ENCODE measurements at places on chromosomes 4 and X.

DNA sequence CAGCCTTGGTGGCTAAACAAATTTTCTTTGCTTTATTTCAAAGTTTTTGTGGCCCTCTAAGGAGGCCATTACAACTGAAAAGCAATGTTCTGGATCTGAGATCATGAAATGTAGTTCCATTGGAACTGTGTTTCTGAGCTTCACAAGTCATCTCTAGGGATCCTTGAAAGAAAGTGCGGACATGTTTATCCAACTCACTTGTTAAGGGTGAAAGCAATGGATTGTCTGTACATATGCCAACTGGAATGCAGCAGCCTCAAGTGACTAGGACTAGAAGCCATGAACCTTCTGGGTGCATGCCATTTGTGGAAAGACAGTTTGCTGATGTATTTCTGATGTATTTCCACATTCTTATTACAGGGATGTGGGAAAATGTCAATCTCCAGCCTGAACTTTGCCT is 36.7 kb upstream of the KLHL13 start:
- no peak for DNase-seq

DNA sequence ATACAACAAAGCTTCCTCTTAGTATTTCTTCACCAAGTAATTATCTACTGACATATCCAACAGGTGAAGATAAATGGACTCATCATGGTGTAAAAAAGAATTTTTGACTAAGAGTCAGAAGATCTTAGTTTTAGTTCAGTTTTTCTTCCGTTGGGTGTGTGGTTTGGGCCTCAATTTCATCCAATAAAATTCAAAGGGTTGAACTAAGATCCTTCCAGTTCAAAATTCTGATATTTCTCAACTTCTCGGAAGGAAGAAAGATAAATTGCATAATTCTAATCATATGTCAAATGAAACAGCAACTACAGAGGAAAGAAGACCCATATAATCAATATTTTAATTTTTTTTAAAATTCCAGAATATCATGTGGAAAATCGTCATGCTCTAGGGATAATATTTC is 192.7 kb downstream of the SPRY1 start:
- no peak for DNase-seq

GRCh38 chrX:37867536-37868153 is 20.3 kb upstream of the DYNLT3 start:
- no peak for DNase-seq

DNA sequence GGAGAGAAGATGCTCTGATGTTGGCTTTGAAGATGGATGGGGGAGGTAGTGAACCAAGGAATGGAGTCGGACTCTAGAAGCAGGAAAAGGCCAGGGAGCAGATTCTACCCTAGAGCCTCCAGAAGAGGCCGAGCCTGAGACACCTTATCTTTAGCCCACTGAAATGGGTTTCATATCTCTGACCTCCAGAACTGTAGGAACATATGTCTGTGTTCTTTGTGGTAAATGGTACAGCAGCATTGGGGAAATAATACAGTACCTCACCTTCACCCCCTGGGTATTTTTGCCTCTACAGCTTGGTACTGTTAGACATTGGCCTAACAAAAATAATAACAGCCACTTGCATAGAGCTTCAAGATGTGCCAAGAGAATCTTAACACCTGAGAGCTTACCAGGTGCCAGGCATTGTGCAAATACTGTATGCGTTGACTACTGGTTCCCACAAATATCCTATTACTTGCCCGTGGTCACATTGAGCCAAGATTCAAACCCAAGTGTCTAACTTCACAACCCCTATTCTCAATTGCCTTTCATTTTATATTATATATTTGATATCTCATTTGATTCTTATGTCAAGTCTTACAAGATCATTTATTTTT is 57.0 kb upstream of the PGM2 start:
- no peak for DNase-seq

DNA sequence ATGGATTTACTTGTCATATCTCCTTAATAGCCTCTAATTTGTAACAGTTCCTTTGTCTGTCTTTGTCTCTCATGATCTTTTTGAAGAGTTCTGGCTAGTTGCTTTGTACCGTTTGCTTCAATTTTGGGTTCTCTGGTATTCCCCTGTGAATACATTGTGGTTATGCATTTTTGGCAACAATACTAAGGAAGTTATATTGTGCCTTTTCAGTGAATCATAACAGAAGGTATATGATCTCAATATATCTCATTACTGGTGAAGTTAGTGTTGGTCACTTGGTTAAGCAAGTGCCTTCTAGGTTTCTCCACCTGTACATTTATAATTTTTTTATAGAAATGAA is 48.6 kb downstream of the DCLK2 start:
- DNase-seq: no peak

GRCh38 chrX:92283308-92283707 is 504.1 kb downstream of the PCDH11X start:
- no peak for DNase-seq

- no peak for DNase-seq
These were observed 106.0 kb downstream of the ASMT start for GRCh38 chrX:1720836-1721235.

DNA sequence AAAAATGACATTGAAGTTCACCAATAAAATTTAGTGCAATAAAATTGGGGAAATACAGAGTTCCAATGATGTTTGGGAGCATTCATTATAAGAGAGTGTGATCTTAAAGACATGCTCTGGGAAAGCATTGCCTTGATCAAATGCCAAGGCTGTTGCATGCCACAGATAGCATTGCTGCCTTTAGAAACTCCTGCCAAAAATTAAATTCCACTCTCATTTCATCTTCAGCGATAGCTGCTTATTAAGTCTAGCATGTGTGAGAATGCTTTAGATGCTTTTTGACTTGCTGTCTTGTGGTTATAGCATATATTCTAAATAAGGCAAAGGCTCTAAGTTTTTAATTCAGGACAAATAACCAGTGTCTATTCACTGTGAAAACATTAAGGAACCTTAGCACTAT is 49.3 kb downstream of the NPNT start:
- no peak for DNase-seq

GRCh38 chr4:163755013-163755412 is 260.5 kb downstream of the TMA16 start:
- no peak for DNase-seq

DNA sequence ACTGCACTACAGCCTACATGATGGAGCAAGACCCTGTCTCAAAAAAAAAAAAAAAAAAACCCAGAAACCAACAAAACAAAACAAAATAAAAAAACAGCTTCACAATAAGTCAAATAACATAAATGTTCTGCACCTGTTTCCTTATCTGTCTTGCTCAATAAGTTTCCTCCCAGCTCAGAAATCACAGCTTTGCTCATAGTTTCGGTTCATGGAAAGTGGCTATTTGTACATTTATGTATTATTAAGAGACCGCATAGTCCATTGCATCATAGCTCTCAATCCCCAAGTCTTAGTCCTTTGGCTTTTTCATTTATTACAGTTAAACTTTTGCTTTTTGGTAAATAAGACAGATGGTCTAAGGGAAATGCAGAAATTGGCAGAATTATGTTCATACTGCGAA is 24.4 kb upstream of the CFAP299 start:
- no peak for DNase-seq

DNA sequence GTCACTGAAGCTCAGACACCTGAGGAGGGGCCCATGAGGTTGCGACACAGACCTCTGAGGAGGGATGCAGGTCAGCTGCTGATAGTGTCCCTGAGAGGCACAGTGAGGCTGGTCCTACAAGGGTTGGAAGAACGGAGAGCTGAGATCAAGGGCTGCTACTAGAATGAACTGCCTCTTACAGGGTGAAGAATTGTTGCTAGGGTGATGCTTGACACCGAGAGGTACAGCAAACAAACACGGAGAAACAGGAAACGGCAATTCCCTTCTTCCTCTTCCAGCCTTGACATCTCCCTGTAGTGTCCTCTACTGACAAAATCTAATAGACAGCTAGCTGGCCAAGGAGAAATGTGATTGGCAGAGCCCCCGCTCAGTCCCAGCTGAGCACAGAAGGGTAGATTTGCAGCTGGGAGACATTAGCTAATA is 11.8 kb upstream of the HPGDS start:
- DNase-seq: no peak

- DNase-seq: no peak
These were observed 47.1 kb downstream of the PPP2R2C start for GRCh38 chr4:6425336-6425735.

DNA sequence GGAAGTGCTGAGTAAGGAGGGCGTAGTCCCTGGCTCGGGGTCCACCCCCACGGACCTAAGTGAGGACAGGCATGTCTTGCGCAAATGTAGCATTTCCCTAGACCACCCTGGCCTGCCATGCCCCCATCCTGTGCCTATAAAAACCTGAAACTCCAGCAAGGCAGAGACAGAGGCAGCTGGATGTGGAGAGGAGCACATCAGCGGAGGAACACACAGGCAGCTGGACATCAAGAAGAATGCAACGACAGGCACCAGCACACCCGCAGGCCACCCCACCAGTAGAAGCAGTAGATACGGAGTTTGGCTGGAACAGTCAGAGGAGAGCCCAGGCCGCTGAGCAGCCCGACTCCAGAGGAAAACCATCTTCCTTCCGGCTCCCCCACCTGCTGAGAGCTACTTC is 345.9 kb downstream of the FSTL5 start:
- no peak for DNase-seq

DNA sequence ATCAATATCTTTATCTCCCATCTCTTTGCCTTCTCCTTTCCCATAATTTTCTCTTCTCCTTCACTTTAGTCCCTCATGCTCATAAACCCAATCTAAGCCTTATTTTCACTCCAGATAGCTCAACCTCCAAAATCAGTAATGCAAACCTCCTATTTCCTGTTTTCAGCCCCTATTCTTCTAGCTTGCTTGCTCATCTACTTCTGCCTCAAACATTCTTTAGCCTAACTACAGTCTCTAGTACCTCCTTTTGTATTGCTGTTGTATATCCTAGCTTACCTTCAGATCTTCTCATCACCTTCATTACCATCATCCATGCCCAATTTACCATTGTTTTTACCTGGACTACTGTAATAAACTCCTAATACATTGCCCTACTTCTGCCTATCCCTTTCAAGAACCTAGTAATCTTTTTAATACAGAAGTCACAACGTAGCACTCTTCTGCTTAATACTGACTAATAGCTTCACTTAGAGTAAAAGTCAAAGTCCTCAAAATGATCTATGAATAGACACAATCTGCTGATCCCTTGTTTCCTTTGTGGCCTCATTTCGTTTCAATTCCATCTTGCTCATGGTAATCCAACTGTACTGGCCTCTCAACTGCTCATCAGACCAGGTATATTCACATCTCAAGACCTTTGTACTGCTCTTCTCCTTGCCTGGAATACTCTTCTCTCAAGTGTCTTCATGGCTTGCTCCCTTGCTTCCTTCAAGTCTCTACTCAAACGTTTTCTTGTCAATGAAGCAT is 123.4 kb downstream of the FAM13A start:
- no peak for DNase-seq

DNA sequence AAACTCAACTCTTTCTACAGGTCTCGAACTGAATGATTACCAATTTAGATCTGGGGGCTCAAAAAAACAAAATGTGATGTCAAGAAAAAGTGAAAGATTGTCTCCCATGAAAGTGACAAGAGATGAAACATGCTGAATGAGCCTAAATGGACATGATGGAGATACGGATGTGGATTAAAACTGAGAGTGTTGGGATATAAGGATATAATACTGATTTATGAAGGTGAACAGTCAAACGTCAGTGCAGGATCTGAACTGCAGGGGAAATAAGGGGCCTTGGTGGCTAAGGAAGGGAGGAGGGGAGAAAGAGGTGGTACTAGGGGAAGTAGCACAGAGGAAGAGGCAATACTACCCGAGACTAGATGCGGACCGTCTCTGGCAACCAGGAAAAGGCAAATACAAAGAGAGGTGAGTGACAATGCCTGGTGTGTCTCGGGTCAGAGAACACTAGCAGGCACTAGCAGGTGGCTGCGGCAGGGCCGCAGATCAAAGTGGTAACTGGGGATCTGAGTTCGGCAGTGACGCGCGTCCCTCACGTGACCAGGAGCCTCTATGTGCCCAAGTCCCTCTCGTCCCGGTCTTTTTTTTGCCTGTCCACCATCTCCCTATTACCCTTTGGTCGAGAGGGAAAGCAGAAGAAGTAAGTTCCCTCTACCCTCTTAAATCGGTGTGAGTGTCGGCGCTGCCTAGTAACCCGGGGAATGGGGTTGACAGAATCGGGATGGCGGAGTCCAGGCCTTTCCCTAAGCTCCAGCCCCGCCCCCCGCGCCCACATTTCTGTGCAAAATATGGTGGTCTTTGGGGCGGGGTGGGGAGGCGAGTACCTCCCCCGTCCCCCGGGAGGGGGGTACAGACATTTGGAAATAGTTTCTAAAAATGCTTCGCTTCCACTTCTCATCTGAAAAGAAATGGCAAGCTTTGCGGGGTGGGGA is at the start of gene TCEAL1:
Gene TCEAL1 (plus strand): TSS at position 590 of the 932 bp plus-strand sequence. CDS start 942 bp downstream, outside the sequence.
- no peak for DNase-seq

DNA sequence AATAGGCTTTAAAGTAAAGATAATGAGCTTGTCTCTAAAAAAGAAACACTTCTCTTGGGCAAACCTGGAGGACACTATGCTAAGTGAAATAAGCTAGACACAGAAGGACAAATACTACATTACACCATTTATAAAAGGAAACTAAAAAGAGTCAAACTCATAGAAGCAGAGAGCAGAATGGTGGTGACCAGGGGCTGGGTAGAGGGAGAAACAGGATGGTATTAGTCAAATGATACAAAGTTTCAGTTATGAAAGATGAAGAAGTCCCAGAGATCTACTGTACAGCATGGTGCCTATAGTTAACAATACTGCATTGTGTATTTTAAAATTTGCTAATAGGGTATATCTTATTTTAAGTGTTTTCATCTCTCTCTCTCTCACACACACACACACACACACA is 28.5 kb downstream of the ACSL4 start:
- DNase-seq: no peak

- DNase-seq: no peak
These were observed 119.8 kb downstream of the AGTR2 start for GRCh38 chrX:116290359-116290758.

DNA sequence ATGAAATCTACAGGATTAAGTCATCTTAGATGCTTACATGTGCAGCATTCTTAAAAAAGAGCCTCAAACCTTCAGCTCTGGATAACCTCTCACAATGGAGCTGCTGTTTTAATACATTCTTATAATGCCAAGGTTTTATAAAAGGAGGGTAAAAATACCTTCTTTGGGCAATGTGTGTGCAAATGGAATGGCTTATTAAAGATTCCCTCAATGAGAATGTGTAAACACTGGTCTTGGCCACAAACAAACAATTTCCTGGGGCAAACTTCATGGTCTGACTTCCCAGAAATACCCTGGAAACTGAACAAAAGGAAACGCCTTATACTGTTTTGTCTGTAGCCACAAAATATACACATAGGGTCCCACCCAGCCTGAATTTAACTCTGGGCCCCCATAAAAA is 148.6 kb upstream of the INTU start:
- DNase-seq: no peak

GRCh38 chr4:88698519-88698918 is 890 bp upstream of the NAP1L5 start:
- peak; percentile 33 for DNase-seq

- DNase-seq: no peak
These were observed 165.3 kb upstream of the FTHL17 start for GRCh38 chrX:31237189-31237588.

DNA sequence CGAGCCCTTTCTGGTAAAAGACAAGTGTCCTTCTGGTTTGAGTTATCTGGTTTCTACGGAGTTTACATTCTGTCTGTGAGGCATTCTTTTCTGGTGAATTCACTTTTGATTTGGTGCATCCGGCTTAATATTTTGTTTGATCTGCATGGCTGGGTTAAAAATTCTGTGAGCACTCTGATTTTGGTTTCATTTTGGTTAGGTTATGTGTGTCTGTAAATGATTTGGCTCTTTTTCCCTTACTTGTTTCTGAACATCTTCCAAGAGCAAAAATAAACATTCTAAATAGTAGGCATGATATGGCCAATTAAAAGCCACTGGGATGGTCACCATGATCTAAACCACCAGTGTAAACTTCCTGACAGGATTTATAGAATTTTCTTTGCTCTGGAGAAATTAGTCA is 85.7 kb upstream of the PTPN13 start:
- no peak for DNase-seq
